Activated T-cell treated with anti-CD3 and anti-CD28 coated beads, Interleukin-2, amount 50 U/mL, for 48 hours (primary cell): ENCODE measurements at places on chromosomes 12 and 14.

DNA sequence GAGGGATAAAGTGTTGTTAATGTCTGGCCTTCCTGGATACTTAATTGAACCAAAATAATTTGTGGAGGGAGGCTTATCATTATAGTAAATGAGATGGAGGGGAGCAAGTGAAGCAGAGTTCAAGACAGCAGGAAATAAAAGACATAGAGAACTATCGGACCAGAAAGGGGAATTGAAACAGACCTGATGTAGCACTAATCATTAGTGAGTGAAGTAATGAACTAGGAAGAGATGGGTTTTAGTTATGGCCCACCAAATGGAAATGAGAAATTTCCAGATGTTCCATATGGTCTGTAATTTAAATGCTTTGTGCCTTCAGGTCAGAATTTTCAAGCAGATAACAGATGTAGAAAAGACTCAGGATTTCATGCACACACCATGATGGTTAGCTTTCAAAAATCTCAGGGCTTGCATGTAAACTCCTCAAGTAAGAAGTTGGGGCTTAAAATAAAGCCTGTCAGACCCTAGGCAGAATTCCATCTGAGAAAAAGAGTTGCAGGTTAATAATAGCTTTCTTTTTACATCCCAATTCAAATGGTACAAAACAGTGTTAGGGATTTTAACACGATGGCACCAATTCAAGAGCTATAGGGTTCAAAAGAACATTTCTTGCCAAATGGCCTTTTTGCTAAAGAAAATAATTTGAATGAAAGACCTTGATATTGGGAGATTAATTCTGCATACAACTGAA lies 355.8 kb downstream of the FSCB start:
- DNase-seq = no peak

DNA sequence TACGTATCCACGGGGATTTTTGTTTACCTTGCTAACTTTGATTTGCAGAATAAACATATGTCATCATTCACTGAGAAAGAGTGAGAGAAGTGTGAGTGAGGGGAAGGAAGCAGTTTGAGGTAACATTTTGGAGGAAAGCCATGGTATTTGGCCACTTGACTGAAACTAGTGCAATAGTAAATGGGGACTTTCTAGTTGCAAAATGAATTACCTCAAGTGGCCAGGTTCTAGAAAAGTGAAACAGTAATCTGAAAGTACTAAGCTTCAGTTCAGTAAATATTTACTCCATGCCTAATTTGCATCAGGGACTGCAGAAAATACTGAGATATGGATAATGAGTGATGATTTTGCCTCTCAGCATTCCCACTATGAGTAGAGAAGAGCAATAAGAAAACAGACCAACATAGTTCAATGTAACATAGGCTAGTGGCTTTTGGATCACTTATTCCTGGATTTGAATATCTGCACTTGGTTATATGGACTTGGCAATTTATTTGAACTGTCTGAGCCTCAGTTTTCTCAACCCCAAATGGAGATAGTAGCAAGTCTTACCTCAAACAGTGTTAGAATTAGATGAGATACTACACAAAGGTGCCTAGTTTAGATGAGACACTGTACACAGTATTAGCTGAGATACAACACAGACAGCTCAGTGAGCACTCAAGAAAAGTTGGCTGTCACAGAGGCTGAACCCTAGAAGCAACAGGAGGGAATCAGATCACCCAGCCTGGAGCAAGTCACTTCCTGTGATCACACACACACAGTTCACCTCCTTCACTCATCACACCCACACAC lies 439.1 kb downstream of the NPAS3 start:
- no peak for DNase-seq

DNA sequence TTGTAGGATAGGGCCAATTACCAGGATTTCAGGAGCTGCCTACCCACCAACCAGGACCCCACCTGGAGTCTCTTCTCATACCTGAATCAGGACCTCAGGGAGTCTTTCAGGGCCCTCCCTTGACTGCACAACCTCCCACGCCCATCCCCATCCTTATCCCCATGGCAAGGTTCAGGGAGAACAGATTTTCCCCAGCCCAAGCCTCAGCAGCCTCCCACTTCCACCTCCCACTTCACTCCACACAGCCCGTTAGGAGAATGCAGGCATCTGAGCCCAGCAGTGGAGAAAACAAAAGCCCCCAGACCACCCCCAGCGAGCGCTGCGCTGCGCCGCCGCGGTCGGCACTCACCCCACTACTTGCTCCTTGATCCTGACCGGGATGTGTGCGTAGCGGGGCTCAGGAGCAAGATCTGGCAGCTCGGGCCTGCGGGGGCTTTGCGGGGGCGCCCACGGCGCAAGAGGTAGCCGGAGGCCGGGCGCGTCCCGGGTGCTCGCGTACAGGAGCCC lies 1.4 kb downstream of the B4GALNT1 start:
- DNase-seq = peak; percentile 17

- no peak for DNase-seq
These were observed 117.0 kb downstream of the NCOR2 start for GRCh38 chr12:124450376-124450750.

- DNase-seq = no peak
These were observed 116.0 kb upstream of the TMCC3 start for GRCh38 chr12:94766397-94766796.

DNA sequence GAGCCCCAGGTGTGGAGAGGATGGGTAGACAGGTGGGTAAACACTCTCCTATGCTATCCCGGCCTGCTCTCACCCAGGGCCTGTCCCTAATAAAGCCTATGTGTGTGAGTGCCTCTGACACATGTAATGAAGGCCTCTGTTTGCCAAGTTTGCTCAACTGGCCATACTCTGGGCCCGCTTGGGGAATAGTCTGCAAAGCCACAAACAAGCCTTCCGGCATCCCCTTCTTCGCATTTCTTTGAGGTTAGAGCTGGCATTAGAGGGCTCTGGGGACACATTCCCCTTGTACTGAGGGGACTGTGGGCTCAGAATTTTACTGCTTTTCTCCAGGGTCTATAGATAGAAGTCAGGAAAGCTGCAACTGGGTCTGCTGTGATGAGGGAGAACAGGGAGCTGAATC lies 240.5 kb downstream of the C12orf75 start:
- DNase-seq = no peak

GRCh38 chr12:5102261-5102789 lies 58.6 kb downstream of the KCNA5 start:
- no peak for DNase-seq

DNA sequence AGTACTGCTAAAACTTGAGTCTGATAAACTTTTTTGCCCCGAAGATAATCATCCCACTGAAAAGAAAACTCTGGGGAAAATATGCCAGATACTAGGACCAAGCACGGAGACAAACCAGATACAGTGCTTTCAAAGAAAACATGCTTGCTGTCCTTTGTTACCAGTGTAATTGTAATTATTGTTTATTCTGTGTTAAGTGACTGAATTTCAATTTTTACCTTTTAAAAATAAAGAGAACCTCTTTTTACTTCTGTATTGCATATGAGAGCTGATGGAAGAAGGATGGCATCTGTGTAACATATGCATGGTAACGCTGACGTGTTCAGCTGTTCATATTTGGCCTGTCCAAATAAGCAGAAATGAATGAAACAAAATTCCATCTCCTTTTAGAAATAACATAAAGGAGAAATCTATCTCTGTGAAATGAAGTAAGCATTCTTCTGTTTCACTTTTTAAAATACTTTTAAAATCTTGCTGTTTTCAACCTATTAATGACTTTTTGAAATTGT lies 22.5 kb downstream of the SLC35E3 start:
- no peak for DNase-seq

DNA sequence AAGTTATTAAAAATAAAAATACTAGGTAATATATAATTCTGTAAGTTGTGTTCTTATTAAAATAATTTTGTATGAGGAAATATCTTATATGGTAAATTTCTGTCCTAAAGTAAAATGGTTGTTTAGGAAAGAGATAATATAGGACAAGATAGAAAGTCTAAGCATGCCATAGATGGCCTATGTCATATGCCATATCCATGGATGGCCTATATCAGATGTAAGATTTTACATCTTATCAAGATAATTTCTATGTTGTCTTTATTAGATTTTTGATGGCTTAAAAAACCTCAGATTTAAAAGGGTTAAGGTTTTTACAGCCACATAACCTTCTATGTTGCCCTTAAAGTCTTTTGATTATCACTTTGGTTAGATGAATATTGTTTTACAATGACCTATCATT lies 52.6 kb downstream of the CATSPERB start:
- no peak for DNase-seq

- no peak for DNase-seq
These were observed 553.7 kb upstream of the LMO3 start for GRCh38 chr12:17159506-17160300.

GRCh38 chr12:13404631-13405473 lies 208.3 kb downstream of the EMP1 start:
- DNase-seq = no peak

- no peak for DNase-seq
These were observed 14.9 kb downstream of the C2CD5 start for GRCh38 chr12:22529281-22530060.

GRCh38 chr14:104040539-104040938 lies 45.0 kb upstream of the ASPG start:
- no peak for DNase-seq

- DNase-seq = no peak
These were observed 25.1 kb downstream of the ANKS1B start for GRCh38 chr12:99959549-99960170.

DNA sequence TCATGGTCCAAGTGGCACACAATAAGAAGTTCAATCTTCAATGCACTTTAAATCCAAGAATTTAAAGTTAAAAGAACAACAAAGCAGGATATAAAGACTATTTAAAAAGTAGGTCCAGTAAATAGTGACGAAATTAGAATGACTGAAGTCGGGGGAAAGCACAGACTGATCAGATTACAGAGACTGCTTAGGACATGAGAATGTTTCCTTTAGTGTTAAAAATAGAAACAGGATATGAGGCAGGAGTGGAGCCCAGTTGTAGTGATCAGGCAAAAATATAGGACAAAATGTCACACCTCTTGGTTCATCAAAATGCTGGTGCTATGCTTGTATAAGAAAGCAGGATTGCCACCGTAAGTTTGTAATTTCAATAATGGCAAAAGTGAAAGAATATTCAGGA lies 52.2 kb upstream of the CD163 start:
- DNase-seq = no peak

- peak; percentile 38 for DNase-seq
These were observed 142.8 kb downstream of the SLC8A3 start for GRCh38 chr14:70045844-70046535.

DNA sequence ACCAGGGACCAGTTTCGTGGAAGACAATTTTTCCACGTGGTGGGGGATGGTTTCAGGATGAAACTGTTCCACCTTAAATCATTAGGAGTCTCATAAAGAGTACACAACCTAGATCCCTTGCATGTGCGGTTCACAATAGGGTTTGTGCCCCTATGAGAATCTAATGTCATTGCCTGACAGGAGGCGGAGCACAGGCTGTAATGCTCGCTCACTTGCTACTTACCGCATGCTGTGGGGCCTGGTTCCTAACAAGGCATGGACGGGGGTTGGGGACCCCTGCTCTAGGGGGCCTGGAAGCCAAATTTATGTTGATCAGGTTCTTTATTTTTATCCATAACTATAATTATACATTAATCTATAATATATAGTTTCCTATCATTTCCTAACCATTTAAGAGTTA lies 315.3 kb downstream of the MED13L start:
- DNase-seq = no peak

DNA sequence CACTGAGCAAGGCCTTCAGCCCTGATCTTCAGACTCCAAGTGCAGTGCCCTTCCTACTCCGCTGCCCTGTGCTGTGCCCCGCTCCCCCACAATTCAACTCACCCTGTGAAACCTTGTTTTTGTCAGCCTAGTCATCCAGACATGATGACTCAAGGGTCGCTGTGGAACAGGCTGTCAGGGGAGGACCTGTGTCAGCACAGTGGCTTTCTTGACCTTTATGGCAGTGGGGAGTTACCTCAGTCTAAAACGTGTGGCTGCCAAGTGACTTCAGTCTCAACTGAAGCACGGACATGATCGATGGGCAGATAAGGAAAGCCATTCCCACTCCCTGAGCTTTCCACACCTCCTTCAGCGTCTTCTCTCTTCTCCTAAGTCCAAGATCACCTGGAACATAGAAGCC lies 16.3 kb upstream of the FLVCR2 start:
- peak; percentile 81 for DNase-seq

DNA sequence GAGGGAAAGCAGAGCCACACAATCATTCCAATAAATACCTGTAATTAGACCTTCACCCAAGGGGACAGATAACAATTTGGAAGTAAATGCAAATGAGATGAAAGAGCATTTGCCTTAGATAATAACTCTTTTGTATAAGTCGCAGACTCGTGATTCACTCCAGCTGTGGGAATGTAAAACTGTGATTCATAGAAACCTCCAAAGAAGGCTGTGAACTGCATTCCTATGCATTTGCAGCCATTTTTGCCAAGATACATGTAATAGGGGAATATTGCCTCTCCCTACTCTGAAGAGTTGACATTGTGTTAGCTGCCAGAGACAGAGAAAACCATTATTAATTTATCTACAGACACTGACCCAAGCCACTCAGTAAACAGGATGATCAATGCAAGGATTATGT lies 181.9 kb upstream of the ARHGAP5 start:
- no peak for DNase-seq

DNA sequence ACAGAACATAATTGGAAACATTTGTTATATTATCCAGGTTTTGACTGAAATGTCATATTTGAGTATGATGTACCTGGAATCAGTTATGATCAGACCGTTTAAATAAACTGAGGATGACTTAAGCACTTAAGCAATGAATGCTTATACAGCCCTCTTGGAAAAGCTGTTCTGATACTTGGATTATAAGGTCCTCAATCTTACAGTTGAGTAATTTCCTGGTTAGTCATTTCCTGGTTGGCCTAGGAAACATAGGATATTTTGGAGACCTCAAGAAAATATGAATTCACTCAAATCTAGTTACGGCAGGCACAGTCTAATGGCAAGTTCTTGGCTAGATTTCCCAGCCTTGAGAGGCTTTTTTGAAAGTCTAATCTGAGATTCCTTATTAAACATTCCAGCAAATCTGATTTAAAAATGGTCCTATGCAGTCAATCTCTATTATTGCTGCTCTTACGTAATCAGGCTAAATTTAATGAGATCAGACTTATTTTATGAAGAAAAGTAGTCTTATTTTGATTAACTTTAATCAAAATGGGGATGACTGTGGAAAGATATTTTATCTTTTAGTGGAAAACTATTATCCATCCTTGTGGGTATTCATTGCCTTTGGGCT lies 447.2 kb downstream of the SNAPC1 start:
- DNase-seq = no peak

DNA sequence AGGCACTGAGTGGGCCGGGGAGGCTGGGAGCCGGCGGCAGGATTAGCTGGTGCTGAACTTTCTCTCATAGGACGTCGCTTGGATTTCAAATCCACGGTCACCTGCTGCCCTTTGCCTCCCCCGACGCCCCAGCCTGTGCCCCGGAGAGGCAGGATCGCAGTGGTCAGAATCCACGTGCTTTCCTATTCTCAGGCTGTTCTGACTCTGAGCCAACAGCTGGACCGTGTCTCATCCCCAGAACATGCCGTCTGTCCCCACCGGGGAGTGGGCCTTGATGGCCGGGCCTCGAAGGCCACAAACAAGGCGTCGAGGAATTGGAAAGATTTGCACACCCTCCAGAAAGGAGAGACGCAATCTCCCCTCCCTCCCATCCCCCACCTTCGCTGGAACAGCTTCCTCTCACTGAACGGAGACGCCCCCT lies 18.5 kb upstream of the MLXIP start:
- DNase-seq = no peak
